ENCODE measurements at places on chromosomes 2 and 18.

GRCh38 chr2:206158563-206159345 is 490 bp downstream of the NDUFS1 start:
- H3K27me3 ChIP-seq, result no peaks in the 10 kb centered on the region
- H3K4me1 ChIP-seq, result peaks cover 20% of the 10 kb centered on the region
- peak overlapping the region; percentile 62 for H3K4me3 ChIP-seq

- no peak overlapping the region for H3K4me3 ChIP-seq
- H3K36me3 ChIP-seq, result no peaks in the 10 kb centered on the region
- no peaks in the 10 kb centered on the region for H3K27me3 ChIP-seq
Observed at GRCh38 chr2:6630209-6630608, 235.5 kb downstream of the CMPK2 start.

GRCh38 chr2:242031481-242032019 is 162.0 kb downstream of the RTP5 start:
- no peaks in the 10 kb centered on the region for H3K4me1 ChIP-seq
- peak; percentile 28 for DNase-seq
- no peaks in the 10 kb centered on the region for H3K36me3 ChIP-seq
- no peak overlapping the region for H3K27ac ChIP-seq
- peaks cover 77% of the 10 kb centered on the region for H3K27me3 ChIP-seq

GRCh38 chr2:128305555-128306080 is 13.1 kb downstream of the HS6ST1 start:
- no peak overlapping the region for H3K4me3 ChIP-seq
- H3K27ac ChIP-seq, result peak overlapping the region; percentile 74
- peaks cover 5% of the 10 kb centered on the region for H3K36me3 ChIP-seq
- H3K27me3 ChIP-seq, result no peaks in the 10 kb centered on the region
- H3K4me1 ChIP-seq, result peaks cover 93% of the 10 kb centered on the region

DNA sequence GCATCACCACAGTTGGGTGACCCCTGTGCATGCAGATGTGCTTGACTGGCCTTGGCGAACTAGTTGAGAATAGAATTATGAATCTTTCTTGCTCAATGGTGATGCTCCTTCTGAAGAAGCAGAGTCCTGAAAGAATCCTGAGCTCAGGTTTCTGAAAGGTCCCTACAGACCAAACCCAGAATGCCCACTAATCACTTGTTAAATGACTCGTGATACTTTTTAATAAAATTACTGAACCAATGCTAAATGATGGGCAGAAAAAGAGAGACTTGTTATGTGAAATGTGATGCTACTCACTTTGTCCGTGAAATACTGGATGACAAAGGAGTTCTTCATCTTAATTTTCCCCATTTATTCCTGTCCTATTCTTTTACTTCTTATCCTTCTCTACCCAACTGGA is 263.5 kb upstream of the LRRTM1 start:
- no peak overlapping the region for H3K4me3 ChIP-seq
- H3K27me3 ChIP-seq, result no peaks in the 10 kb centered on the region
- no peaks in the 10 kb centered on the region for H3K4me1 ChIP-seq
- no peak overlapping the region for H3K27ac ChIP-seq
- no peaks in the 10 kb centered on the region for H3K36me3 ChIP-seq

- H3K4me3 ChIP-seq, result no peak overlapping the region
- no peak for DNase-seq
- peaks cover 66% of the 10 kb centered on the region for H3K4me1 ChIP-seq
- no peaks in the 10 kb centered on the region for H3K36me3 ChIP-seq
Observed at GRCh38 chr18:2970772-2971659, 41.9 kb downstream of the LPIN2 start.

DNA sequence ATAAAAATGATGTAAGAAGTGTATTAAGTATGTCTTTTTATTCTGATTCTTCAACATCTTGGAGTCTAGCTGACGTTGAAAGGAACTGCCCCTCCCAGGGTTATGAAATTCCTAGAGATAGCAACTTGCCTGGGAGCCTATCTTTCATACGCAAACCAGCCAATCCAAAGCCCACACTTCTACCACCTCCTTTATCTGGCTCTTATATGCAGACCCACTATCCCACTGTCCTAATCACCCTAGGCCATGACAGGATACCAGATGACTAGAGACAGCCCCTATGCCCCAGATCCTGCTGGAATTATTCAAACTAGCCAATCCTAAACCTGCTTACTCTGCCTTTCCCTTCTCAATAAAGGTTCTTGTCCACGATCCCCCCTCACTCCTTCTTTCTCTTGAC is 11.8 kb upstream of the CDC42EP3 start:
- no peak for DNase-seq
- no peak overlapping the region for H3K27ac ChIP-seq
- H3K4me1 ChIP-seq, result no peaks in the 10 kb centered on the region

- H3K27ac ChIP-seq, result no peak overlapping the region
- H3K27me3 ChIP-seq, result no peaks in the 10 kb centered on the region
- no peak for DNase-seq
- H3K4me1 ChIP-seq, result no peaks in the 10 kb centered on the region
- no peak overlapping the region for H3K4me3 ChIP-seq
Observed at GRCh38 chr2:215367662-215368492, 56.0 kb downstream of the ATIC start.

DNA sequence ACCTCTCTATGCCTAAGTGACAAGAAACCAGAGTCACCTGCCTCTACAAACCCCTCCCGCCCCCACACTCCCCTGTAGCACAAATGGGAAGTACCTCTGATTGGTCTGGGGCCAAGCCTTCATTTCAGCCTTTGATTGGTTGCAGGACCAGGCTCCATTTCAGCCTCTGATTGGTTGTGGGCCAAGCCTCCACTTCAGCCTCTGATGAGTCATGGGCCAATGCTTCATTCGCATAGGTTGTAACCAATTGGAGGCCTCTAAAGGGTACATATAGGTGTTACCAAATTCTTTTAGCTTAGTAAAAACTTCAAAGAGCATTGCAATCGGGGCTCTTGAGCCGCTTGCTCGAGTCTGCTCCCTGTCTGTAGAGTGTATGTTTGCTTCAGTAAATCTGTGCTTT is 25.0 kb downstream of the CCDC102B start:
- no peak for DNase-seq
- no peak overlapping the region for H3K4me3 ChIP-seq
- H3K27ac ChIP-seq, result no peak overlapping the region

DNA sequence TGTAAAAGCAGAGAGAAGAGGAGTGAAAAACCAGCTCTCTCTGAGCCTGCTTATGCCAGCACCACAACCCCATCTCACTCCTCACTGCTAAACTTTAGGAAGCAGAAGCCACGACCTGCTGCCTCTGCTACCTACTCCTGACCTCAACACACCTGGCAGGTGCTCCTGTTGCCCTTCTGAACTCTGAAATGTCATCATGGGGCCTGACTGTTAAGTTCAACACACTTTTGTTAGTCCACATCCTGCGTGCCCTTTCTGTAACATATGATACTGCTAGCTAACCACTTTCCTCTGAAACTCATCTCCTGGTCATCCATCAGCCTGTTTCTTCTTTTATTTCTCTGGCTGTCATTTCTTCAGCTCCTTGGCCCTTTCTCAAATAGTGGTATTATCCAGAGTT is 118.1 kb downstream of the EPB41L3 start:
- no peaks in the 10 kb centered on the region for H3K4me1 ChIP-seq
- H3K27ac ChIP-seq, result no peak overlapping the region
- no peak for DNase-seq
- H3K27me3 ChIP-seq, result no peaks in the 10 kb centered on the region
- no peak overlapping the region for H3K4me3 ChIP-seq

GRCh38 chr2:879540-879939 is 71.1 kb upstream of the SNTG2 start:
- no peak for DNase-seq
- H3K27ac ChIP-seq, result no peak overlapping the region
- H3K4me3 ChIP-seq, result no peak overlapping the region
- no peaks in the 10 kb centered on the region for H3K4me1 ChIP-seq

GRCh38 chr2:215498431-215498830 is 62.6 kb upstream of the FN1 start:
- DNase-seq, result peak; percentile 8
- no peaks in the 10 kb centered on the region for H3K4me1 ChIP-seq
- no peaks in the 10 kb centered on the region for H3K27me3 ChIP-seq

- no peaks in the 10 kb centered on the region for H3K36me3 ChIP-seq
- DNase-seq, result no peak
- no peak overlapping the region for H3K27ac ChIP-seq
- H3K4me3 ChIP-seq, result no peak overlapping the region
- H3K4me1 ChIP-seq, result no peaks in the 10 kb centered on the region
Observed at GRCh38 chr2:40510304-40510703, 58.4 kb upstream of the SLC8A1 start.

- no peak overlapping the region for H3K4me3 ChIP-seq
- H3K27ac ChIP-seq, result no peak overlapping the region
- H3K36me3 ChIP-seq, result no peaks in the 10 kb centered on the region
- no peaks in the 10 kb centered on the region for H3K27me3 ChIP-seq
- peaks cover 11% of the 10 kb centered on the region for H3K4me1 ChIP-seq
- DNase-seq, result no peak
Observed at GRCh38 chr2:46173636-46174250, 123.5 kb upstream of the EPAS1 start.

DNA sequence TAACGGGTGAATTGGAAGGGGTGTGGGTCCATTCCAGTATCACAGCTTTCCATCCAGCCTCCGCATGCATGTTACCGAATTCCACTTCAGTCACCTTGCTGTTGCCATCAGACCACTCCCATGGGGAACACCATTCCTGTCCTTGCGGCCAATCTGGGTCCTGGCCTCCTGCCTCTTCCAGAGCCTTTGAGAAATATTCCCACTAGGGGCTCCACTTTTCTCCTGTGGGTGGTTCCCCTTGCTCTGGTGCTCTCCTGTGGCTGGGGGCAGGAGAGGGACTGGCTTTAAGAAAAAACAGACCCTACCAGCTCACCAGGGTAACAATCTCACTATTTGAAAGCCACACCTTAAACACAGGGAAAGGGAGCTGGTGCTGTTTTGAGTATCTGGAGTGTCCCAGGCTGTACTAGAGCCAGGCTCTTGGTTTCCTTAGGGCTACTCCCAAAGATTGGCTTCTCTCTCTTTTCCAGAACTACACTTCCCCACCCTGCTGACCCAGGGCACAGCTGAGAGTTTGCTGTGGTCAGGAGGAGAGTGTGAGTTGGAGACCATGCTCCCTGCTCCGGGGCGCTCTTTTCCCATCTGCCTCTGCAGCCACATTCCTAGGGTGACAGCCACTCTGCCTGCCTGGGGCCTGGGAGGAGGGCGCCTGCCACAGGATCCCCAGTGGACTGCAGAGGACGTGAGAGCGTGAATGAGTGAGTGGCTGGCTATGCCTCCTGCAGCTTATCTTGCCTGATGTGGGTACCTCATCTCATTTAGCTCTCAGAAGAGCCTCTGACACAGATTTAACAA is 460.8 kb upstream of the HS6ST1 start:
- no peaks in the 10 kb centered on the region for H3K27me3 ChIP-seq
- DNase-seq, result no peak
- no peaks in the 10 kb centered on the region for H3K4me1 ChIP-seq
- no peak overlapping the region for H3K27ac ChIP-seq
- H3K36me3 ChIP-seq, result no peaks in the 10 kb centered on the region
- H3K4me3 ChIP-seq, result no peak overlapping the region

GRCh38 chr2:11389052-11389420 is 44.6 kb upstream of the ROCK2 start:
- H3K27me3 ChIP-seq, result no peaks in the 10 kb centered on the region
- peak overlapping the region; percentile 74 for H3K27ac ChIP-seq
- DNase-seq, result no peak

DNA sequence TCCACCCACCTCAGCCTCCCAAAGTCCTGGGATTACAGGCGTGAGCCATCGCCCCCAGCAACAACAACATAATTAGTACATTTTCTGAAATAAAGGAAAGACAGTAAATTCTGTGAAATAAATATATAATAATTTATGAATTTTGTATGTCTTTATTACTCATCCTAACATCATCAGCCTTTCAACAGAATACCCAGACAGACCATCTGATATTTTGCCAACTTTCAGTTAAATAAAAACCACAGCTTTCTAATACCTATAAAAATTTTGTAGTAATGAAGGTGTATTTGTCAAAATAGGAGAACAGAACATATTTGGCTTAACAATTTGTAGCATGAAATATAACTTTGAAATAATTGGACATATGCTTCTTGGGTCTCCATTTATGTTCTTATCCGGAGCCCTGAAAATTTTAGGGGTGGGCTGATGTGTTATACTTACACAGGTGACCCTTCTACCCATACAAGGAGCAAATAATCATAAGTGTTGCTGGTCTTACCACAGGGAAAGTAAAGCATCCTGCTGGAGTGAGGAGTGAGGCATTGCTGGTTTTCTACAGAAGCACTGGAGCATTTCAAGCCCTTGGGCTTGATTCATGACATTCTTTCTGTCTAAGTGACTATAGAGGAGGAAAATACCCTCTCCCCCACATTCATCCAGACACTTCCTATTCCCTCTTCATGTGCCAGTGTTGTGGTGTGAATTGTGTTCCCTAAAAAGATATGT is 99.3 kb downstream of the SPOPL start:
- no peaks in the 10 kb centered on the region for H3K27me3 ChIP-seq
- H3K36me3 ChIP-seq, result peaks cover 9% of the 10 kb centered on the region

DNA sequence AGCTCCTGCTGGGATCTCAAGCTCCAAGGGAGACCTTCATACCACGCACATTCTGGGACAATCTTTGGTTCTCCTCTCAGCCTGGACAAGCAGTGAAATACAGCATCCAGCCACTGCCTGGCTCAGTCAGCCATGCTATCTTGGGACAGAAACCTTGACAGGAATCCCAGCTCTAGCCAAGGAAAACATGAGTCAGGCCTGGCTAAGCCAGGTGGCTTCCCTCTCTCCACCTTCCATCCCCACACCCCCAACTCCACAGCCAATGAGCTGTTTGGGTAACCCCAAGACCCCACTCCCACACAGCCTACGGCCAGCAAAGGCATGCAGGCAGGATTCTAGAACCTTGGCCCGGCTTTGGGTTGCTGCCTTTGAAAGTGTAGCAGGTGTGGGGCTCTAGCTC is 64.9 kb downstream of the MCFD2 start:
- peak; percentile 71 for DNase-seq
- H3K4me3 ChIP-seq, result no peak overlapping the region
- H3K36me3 ChIP-seq, result no peaks in the 10 kb centered on the region
- peak overlapping the region; percentile 44 for H3K27ac ChIP-seq

GRCh38 chr18:46291149-46291548 is 187.0 kb downstream of the HAUS1 start:
- H3K4me1 ChIP-seq, result no peaks in the 10 kb centered on the region
- H3K27me3 ChIP-seq, result no peaks in the 10 kb centered on the region
- no peak overlapping the region for H3K27ac ChIP-seq
- no peak overlapping the region for H3K4me3 ChIP-seq
- no peak for DNase-seq

- DNase-seq, result no peak
- peak overlapping the region; percentile 95 for H3K27ac ChIP-seq
- H3K4me3 ChIP-seq, result peak overlapping the region; percentile 79
- peaks cover 38% of the 10 kb centered on the region for H3K36me3 ChIP-seq
- H3K4me1 ChIP-seq, result peaks cover 59% of the 10 kb centered on the region
Observed at GRCh38 chr2:55231546-55232083, 478 bp downstream of the CLHC1 start.

GRCh38 chr2:196712867-196713266 is 73.4 kb downstream of the CCDC150 start:
- DNase-seq, result peak; percentile 8
- H3K27me3 ChIP-seq, result no peaks in the 10 kb centered on the region
- H3K4me1 ChIP-seq, result no peaks in the 10 kb centered on the region
- H3K27ac ChIP-seq, result no peak overlapping the region

GRCh38 chr2:240995041-240996021 is 3.1 kb upstream of the SNED1 start:
- no peaks in the 10 kb centered on the region for H3K36me3 ChIP-seq
- no peak overlapping the region for H3K27ac ChIP-seq
- no peaks in the 10 kb centered on the region for H3K27me3 ChIP-seq
- DNase-seq, result no peak

- H3K36me3 ChIP-seq, result no peaks in the 10 kb centered on the region
- H3K27ac ChIP-seq, result peak overlapping the region; percentile 48
- no peak overlapping the region for H3K4me3 ChIP-seq
- H3K27me3 ChIP-seq, result no peaks in the 10 kb centered on the region
- peaks cover 6% of the 10 kb centered on the region for H3K4me1 ChIP-seq
Observed at GRCh38 chr2:36461039-36461681, 105.6 kb downstream of the CRIM1 start.

Measured in stomach (tissue), 19 donors.